Activated CD8-positive, alpha-beta T cell treated with anti-CD3 and anti-CD28 coated beads, Interleukin-2, amount 10 ng/mL, durations not matched to agents 7 days and 5 days (primary cell): ENCODE measurements at places on chromosomes 12 and 14. TPM values are rescaled to one million over a fixed set of nuclear protein-coding genes. Genes with fewer than 3 reads are reported as not detected.
A peak's percentile ranks its signal among the peaks of the same experiment; 100 is the strongest.

GRCh38 chr12:31325524-31325875, 450 bp downstream of the SINHCAF start:
- H3K4me1 ChIP-seq, result peaks cover 34% of the 10 kb centered on the region
- H3K36me3 ChIP-seq, result peaks cover 8% of the 10 kb centered on the region
- peak overlapping the region; percentile 98 for H3K4me3 ChIP-seq
- peak overlapping the region; percentile 99 for H3K27ac ChIP-seq

DNA sequence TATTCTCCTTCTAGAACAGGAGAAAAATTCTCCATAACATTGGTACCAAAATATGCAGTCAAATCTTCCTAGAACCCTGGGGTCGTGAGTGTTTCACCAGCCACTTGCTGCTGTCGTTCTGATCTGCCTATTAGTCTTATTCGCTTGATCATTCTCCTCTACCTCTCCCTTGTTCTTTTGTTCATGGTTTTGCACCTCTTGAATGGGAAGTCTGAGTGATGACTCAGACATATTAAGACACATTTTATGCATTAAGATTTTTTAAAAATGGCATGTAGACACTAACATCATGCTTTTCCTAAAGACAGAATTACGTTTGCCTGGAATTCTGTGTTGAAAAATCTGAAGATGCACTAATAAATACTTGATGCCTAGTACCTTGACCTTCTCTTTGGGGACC, 159.2 kb upstream of the LRIG3 start:
- no peaks in the 10 kb centered on the region for H3K4me1 ChIP-seq
- H3K27ac ChIP-seq, result no peak overlapping the region
- H3K4me3 ChIP-seq, result no peak overlapping the region
- no peaks in the 10 kb centered on the region for H3K27me3 ChIP-seq

- no peak overlapping the region for H3K4me3 ChIP-seq
- DNase-seq, result peak; percentile 70
- peaks cover 10% of the 10 kb centered on the region for H3K4me1 ChIP-seq
- no peak overlapping the region for H3K27ac ChIP-seq
- H3K36me3 ChIP-seq, result no peaks in the 10 kb centered on the region
Measured at GRCh38 chr12:105279460-105280056, 43.6 kb upstream of the APPL2 start.

GRCh38 chr12:124963211-124963610, 25.7 kb downstream of the DHX37 start:
- H3K4me1 ChIP-seq, result peaks cover 5% of the 10 kb centered on the region
- no peak overlapping the region for H3K27ac ChIP-seq
- no peaks in the 10 kb centered on the region for H3K27me3 ChIP-seq
- H3K4me3 ChIP-seq, result no peak overlapping the region
- DNase-seq, result no peak

GRCh38 chr12:87720967-87721366, 308.2 kb downstream of the C12orf50 start:
- no peaks in the 10 kb centered on the region for H3K4me1 ChIP-seq
- H3K27me3 ChIP-seq, result no peaks in the 10 kb centered on the region
- H3K36me3 ChIP-seq, result no peaks in the 10 kb centered on the region
- DNase-seq, result no peak

- no peaks in the 10 kb centered on the region for H3K27me3 ChIP-seq
- H3K27ac ChIP-seq, result no peak overlapping the region
- DNase-seq, result no peak
- no peaks in the 10 kb centered on the region for H3K4me1 ChIP-seq
- no peaks in the 10 kb centered on the region for H3K36me3 ChIP-seq
Measured at GRCh38 chr12:84198294-84198946, 714.2 kb downstream of the SLC6A15 start.

- H3K27me3 ChIP-seq, result no peaks in the 10 kb centered on the region
- no peaks in the 10 kb centered on the region for H3K4me1 ChIP-seq
- DNase-seq, result no peak
Measured at GRCh38 chr14:77508249-77508648, 9.6 kb upstream of the ISM2 start.

- peaks cover 23% of the 10 kb centered on the region for H3K27me3 ChIP-seq
- no peaks in the 10 kb centered on the region for H3K36me3 ChIP-seq
- no peak for DNase-seq
- no peak overlapping the region for H3K27ac ChIP-seq
- peaks cover 12% of the 10 kb centered on the region for H3K4me1 ChIP-seq
Measured at GRCh38 chr12:10151621-10152020, 20.3 kb downstream of the OLR1 start.

DNA sequence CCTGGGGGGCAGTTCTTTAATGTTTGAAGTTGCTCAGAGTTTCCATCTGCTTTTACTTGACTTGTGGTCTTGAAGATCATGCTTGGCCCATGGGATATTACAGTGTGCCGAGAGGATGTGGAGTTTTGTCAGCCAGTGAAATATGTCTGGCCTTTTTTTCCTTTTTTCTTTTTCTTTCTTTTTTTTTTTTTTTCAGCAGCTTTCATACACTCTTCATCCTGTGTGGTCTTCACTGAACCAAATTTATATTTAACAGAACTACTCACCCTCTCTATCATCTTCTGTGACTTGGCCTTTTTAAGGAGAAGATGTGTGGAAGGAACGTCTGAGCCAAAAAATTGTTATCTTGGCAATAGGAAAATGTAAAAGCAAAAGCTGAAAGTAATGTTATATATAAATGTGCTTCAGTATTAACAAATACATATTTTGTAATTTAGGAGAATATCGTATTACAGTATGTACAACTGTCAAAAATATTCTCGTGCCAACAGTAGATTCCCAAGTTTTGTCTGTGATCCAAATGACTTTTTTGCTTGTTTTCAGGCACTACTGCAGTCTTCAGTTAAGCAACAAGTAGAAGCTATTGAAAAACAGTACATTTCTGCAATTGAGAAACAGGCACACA, 200.6 kb downstream of the CCDC91 start:
- no peak overlapping the region for H3K27ac ChIP-seq
- no peak for DNase-seq

DNA sequence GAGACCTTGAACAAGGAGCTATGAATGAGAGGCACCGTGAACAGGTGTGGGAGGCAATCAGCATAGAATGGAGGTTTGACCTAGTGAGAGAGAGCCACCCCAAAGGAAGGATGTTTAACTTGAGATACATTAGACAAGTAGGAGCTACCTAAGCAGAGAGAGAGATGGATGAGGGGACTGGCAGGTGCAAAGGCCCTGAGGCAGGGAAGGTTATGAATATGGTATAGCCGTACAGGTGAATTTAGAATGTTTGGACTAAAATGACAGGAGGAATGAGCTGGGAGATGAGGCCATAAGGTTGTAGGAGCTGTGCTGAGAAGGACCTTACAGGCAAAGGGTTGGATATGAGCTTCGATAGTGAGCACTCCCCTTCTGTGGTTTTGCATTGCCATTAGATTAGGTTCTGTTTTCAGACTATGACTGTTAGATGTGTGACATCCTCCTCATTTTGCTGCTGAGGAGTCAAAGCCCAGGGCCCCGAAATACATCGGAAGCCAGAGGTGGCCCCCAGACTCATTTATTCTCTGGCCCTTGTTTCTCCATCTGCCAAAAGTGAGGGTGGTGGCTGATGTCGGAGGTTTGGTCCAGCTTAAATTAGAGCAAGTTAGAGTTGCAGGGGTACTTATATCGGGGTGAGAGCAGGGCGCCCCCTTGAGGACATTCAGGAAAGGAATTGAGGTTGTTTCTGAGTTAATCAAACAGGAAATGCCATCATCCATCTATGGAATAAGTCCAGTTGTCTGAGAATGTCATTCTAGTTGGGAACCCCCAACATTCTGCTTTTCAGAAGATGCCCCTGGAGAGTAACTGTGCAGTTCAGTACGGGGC, 29.4 kb downstream of the SLC24A4 start:
- no peak overlapping the region for H3K27ac ChIP-seq
- no peaks in the 10 kb centered on the region for H3K36me3 ChIP-seq
- H3K4me1 ChIP-seq, result no peaks in the 10 kb centered on the region
- peak; percentile 74 for DNase-seq

DNA sequence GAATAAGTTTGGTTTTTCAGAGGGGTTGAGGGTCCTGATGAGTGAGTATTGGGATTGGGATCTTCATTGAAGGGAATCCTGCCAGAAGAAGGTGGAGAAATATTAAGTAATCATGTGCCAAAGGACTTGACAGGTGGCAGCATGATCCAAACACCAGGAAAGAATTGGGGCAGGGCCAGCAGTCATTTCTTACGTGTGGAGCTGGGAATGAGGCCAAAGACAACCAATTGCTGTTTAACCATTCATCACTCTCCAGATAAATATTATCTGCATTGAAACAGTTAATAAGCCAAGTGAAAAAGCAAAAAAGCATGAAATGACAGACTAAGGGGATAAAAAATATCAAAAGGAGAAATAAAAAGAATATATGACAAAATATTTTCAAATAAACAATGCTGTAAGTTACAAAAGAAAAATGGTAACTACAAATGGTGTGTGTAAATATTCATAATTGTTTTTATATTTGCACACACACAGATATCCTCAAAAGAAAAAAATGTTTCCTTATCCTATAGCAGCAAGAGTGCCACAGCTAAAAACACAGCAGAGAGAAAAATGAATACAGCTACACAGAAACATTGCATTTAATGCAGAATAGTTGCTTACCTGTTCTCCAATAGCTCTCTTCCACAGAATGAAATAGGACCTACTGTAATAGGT, 26.2 kb downstream of the C2CD5 start:
- H3K36me3 ChIP-seq, result peaks cover 27% of the 10 kb centered on the region
- DNase-seq, result no peak
- H3K27ac ChIP-seq, result no peak overlapping the region
- no peak overlapping the region for H3K4me3 ChIP-seq

- H3K27ac ChIP-seq, result no peak overlapping the region
- DNase-seq, result no peak
- no peaks in the 10 kb centered on the region for H3K36me3 ChIP-seq
- no peaks in the 10 kb centered on the region for H3K27me3 ChIP-seq
Measured at GRCh38 chr12:33634544-33634943, 194.9 kb upstream of the SYT10 start.

The RAPGEF3 gene
- total RNA-seq, result 0.24 TPM
